ENCODE measurements at places on chromosomes 1 and 21. TPM values are rescaled to one million over a fixed set of nuclear protein-coding genes. Genes with fewer than 3 reads are reported as not detected.
A peak's percentile ranks its signal among the peaks of the same experiment; 100 is the strongest.

DNA sequence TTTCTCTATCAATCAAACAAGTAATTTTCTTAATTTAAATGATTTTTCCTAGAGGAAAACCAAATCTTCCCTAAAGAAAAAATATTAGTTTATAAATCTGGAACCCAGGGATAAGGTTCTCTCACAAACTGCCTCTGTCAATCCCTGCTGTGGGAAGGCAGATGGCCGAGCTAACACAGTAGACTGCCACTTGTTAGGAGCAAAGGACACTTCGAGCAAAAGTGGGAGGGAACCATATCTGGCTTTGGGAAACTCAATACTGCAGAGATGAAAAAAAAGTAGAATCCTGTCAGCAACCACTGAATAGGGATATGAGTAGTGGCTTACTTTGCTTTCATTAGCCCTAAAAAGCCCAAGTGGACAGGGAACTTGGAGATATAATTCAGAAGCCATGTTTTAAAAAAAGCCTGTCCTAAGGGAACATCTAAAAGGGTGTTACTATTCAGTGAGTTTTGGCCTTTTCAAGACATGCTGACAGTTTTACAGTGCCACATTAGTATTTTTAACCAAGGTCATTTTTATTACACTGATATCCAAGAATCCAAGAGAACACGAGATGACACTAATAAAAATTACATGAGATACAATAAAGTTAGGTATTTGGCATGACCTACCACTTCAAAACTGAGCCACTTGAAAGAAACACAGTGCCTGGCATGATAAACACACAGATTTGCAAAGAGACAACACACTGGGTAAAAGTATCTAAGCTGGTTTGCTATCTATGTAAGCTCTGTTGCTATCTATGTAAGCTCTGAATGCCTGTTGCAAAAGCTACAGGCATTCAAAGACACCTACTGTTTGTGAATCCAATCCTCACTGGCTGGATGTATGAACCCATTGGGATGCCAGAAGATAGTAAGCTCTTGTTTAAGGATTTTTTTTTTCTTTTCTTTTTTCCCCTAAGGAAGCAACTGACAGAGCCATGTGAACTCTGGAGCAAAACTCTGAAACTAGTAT, 21.4 kb downstream of the TEX38 start:
- no peak for DNase-seq

The PGLYRP4 gene
- not detected for total RNA-seq

The TRIM46 gene
- total RNA-seq = 0.43 TPM

The LPAR3 gene
- 0.57 TPM for total RNA-seq

The BACE2 gene
- total RNA-seq = 131 TPM

DNA sequence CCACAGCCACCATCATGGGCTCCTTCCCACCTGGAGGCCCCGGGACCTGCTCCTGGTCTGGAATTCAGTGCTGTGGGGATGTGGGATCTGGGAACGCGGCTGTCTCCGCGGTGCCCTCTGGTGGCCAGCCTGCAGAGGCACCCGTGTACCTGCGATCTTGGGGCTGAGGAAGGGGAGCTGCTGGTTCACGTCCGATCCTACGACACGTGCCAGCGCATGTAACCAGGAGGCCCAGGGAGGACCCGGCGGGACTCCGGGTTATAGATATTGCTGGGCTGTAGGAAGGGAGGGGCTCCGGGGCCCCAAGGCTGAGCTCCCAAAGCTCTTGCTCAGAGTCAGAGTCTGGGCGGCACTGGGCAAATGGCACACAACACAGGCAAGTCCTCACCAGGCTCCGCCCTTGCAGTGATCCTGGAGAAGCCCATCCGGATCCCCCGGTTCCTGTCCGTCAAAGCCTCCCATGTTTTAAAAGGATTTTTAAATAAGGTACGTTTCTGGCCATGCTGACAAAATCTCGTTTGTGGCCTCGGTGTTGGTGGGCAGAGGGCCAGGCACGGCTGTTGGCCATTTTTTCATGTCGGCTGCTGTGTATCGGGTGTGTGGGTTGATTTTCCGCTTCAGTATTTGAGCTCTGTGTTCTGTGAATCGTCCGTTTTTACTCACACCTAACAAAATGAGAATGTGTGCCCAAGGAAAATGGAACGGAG, 20.1 kb downstream of the FAAP20 start:
- peak; percentile 30 for DNase-seq

The CFHR5 gene
- total RNA-seq = not detected

- DNase-seq = peak; percentile 28
These were observed 4.6 kb downstream of the FCRLB start for GRCh38 chr1:161725908-161726472.

GRCh38 chr1:235586413-235586812, 63.2 kb downstream of the GNG4 start:
- DNase-seq = no peak

DNA sequence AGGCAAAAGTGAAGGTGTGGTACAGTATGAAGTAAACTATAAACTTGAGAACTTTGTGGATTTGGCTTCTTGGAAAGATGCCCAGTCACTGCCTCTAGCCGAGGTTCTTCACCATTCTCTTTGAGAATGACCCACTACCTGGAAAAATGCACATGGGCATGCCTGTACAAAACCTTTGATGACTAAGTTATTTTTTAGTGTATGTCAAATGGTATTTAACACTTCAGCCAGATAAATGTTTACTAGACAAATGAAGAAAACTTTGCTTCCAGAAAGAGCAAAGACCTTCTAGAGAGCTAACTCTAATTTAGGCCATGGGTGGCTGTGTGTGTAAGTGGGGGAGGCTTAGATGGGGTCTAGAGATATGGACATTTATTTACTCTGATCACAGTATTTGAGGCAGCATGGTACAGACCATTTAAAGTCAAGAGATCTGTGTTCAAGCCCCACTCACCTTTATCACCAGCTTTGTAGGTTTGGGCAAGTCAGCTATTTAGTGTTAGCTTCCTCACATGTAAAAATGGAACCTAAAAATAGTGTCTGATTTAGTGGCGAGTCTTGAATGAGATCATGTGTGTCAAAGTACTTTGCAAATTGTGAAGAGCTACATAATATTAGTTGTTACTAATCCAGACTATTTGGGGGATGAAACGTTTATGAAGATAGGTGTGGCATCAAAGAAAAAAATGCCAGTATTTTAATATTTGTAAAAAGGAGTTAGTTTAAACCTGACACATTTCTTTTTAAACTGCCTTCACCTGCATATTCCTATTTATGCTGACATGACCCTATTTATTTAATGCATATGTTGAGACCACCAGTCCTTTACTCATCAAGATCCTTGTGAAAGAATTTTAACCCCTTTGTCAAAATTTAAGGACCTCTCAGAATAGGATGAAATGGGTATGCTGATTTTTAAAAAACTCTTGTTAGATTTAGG, 20.2 kb downstream of the NFYC start:
- DNase-seq = no peak

The LIN28A gene
- total RNA-seq = not detected

- DNase-seq = no peak
These were observed 55.6 kb downstream of the GLUL start for GRCh38 chr1:182335771-182336566.

DNA sequence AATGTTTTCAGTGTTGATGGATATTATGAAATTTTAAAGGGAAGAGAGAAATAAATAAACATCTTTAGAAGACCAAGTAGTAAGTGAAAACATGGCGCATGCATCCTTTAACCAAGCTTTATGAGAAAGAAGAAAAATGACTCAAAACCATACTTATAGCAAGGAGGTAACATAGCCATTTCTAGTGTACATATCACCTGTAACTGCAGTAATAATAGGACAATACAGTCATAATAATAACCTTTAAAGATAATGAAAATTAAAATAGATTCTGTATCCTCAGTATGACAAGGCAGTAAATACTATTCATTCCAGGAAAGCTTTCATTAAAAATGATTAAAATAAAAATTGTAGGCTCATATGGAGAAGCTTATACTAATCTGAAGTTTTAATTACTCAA, 141.2 kb downstream of the COL24A1 start:
- DNase-seq = no peak

- no peak for DNase-seq
These were observed 7.9 kb downstream of the H6PD start for GRCh38 chr1:9242338-9242969.

The PCSK9 gene
- total RNA-seq = not detected

DNA sequence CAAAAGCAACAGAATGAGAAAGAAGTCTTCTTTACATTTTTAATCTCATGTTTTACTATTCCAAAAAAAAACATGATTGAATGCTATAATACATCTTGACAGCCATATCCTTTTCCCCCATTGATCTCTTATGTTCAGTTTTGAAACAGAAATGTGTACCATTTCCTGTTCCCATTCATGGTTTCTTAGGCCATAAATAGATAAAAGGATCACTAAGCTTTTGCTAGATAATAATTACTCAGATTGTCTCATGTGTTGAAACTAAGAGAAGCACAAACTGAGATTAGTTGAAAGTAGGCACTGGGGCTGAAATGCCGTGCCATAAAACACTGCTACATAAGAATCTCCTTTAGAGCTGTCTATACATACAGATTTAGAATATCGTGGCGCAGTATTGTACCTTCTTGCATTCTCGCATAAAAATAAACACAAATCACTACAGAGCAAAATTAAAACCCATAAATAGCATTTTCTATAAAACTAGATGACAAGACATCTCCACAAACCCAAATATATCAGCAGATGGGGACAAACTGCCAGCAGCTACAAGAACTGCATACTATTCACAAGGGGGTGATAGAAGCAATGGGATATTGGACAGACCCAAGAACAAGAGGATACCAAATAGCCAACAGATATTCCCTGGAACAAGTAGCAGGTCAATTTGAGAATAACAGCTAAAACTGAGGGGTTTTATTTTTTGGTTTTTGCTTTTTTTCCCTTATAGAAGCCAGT, 405.3 kb upstream of the PRMT6 start:
- no peak for DNase-seq

DNA sequence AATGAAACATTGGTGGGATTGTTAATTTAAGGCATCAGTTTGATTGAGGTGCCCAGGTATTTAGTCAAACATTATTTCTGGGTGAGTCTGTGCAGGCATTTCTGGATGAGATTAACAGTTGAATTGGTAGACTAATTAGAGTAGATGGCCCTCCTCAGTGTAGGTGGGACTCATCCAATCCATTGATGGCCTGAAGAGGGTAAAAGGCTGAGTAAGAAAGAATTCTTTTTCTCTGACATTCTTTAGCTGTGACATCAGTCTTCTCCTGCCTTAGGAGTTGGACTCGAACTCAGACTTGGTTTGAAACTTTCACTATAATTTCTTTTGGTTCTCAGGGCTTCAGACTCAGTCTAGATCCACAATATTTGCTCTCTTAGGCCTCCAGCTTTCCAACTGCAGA, 59.6 kb upstream of the ADAMTS5 start:
- no peak for DNase-seq

DNA sequence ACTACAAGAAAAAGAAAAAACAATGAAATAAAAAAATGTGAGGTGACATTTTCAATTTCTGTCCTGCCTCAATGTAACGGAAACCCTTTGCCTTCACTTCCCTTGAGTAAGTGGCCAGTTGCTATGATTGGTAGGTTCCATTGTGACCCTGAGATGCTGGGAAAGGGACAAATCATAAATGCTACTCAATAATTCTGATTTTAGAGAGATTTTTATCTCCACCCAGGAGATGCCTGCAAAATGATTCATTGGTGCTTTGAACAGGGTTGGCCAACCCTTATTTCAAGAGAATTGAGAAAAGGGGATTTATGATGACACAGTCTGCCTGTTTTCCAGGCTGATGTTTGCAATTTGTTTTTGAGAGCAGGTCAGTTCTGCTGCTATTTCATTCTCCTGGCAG, 22.5 kb downstream of the XCL1 start:
- no peak for DNase-seq

DNA sequence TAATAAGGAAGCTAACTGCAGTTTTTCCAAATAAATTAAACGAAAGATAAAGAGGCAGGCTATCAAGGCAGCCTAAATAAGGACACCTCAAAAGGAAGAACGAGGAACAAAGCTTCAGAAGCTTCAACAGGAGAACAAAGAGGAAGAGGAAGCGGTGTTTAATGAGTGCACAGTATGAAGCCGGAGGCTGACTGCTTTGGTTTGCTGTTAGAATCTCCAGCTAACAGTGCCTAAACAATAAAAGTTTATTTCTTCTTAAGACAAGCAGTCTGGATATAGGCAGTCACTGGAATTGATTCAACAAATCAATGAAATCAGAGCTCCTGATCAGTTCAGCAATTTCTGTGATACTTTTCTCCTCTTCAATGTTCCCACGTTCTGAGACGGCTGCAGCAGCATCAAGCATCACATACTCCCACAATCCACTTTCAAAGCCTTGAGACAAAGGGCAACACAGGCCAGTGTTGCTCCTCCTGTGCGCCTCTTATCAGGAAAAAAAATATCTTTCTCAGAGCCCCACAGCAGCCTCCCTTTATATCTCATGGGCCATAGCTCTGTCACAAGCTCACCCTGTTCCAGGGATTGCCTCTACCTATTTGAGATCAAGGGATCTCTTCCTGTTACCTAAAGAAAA, 365.6 kb upstream of the ST6GALNAC5 start:
- DNase-seq = no peak

DNA sequence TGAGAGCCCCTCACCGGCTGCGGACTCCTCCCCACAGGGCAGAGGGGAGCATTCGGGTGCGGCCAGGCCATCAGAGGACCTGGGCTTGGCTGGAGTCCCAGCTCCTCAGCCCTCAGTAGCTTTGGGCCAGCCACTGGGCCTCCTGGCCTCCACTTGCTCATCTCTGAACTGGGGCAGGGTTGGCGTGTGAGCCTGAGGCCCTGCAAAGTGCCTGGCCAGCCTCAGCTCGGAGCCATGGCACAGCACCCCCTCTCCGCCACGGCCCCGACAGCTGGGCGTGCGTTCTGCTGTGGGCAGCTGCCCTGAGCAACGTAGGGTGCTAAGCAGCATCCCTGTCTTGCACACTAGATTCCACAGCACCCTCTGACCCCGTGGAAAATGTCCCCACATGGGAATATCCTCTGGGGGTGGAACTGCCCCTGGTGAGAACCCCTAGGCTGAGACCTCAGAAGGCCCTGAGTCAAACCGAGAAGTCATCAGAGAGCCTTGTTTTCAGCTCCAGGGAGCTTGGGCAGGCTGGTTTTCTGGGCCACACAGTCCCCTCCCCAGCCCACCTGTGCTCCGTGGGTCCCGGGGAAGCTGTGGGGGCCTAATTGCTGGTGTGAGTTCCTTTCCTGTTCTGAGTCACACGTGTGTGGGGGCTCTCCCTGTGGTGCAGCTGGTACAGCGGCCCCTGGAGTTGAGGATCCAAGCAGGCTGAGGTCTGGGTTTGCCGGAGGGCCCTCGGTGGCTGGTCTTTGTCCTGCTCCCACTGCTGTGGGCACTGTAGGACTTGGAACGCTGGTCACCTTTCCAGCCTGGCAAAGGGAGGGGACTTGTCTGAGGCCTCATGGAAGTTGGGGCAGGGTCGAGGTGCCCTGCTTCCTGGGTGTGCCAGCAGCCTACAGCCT, 24.5 kb downstream of the TP73 start:
- no peak for DNase-seq

The COX20 gene
- total RNA-seq = 89.2 TPM

- DNase-seq = no peak
These were observed 91.7 kb downstream of the ROR1 start for GRCh38 chr1:63865561-63865960.

- DNase-seq = peak; percentile 69
These were observed 45.5 kb downstream of the SNRPE start for GRCh38 chr1:203906932-203907331.

DNA sequence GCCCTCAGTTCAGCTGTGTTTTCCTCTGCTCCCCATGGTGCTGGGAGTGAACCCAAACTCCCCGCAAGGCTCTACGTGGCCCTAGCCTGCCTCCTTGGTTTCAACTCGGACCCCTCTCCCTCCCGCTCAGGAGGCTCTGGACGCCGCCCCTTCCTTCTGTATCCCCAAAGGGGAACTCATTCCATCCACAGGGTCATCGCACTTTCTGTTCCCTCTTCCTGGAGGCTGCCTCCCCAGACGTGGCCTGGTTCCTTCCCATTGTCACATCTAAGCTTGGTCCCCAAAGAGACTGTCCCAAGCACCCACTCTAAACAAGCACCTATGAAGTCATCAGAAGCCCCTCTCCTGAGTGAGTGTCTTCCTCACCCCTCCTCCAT, 10.9 kb downstream of the KCNAB2 start:
- no peak for DNase-seq

Measured in NCI-H460 (cell line).